ENCODE measurements at places on chromosomes 2 and 18. TPM values are rescaled to one million over a fixed set of nuclear protein-coding genes. Genes with fewer than 3 reads are reported as not detected.
A peak's percentile ranks its signal among the peaks of the same experiment; 100 is the strongest.

- no peak for DNase-seq
Observed at GRCh38 chr2:60353406-60353800, 200.1 kb downstream of the BCL11A start.

- DNase-seq: no peak
Observed at GRCh38 chr2:218626369-218626768, 18.7 kb downstream of the PLCD4 start.

- no peak for DNase-seq
Observed at GRCh38 chr2:129118296-129118695, 799.6 kb upstream of the HS6ST1 start.

DNA sequence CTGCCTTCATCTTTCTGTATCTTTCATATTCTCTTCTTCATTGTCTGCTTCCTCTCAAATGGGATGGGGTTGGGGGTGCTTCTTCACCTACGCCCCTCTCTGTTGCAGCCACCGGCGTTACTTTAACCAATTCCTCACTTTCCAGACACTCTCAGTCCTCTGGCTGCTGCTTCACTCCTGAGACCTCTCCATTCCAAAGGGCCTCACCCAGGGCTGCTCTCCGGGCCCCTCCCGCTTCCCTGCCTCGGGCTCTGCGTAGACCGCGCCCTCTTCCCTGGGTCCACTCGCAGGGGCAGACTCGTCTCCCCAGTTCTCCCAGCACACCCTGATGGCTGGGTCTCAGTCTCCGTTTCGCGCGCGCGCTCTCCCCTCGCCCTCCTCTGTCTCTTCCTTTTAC lies 926 bp downstream of the SERPINB8 start:
- no peak for DNase-seq

- peak; percentile 6 for DNase-seq
Observed at GRCh38 chr2:234074751-234075517, 24.4 kb downstream of the SPP2 start.

GRCh38 chr2:54461261-54461660 lies 5.1 kb downstream of the SPTBN1 start:
- DNase-seq: peak; percentile 91

GRCh38 chr18:24875777-24876176 lies 415.3 kb downstream of the HRH4 start:
- no peak for DNase-seq

DNA sequence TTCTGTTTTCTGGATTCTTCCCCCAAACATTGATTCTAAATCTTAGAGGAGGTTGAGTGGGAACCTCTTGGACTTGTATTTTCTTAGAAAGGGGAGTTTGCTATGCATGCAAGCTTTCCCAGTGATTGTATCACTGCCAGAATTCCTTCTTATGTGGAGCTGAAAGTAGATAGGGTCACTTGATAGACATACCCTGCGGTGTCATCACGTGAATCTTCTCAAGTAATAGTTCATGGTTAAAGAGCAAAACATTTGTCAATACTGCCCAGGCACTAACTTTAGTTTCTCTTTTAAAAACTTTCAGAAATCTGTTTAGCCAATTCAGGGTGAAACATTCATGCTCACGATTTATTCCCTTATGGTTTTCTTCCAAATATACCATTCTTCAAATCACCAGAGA lies 6.4 kb downstream of the PMAIP1 start:
- no peak for DNase-seq

Gene RAPH1
- 66.0 TPM for total RNA-seq

Gene GPR39
- 3.8 TPM for total RNA-seq

Gene GPN1
- 52.0 TPM for total RNA-seq

Measured in LHCN-M2 (cell line).